ENCODE measurements at places on chromosomes 13 and 19.

DNA sequence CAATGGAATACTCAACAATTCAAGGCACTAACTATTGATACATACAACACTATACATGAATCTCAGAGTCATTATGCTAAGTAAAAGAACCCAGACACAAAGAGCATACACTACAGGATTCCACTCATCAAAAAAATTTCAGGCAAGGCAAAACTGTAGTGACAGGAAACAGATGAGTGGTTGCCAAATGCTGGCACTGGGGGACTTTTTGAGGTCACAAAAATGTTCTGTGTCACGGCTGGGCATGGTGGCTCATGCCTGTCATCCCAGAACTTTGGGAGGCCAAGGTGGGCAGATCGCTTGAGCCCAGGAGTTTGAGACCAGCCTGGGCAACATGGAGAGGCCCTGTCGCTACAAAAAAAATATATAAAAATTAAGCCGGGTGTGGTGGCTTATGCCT is 129.4 kb downstream of the KL start:
- no peak for DNase-seq

- no peak for DNase-seq
Measured at GRCh38 chr13:40983725-40984667, 35.1 kb downstream of the ELF1 start.

DNA sequence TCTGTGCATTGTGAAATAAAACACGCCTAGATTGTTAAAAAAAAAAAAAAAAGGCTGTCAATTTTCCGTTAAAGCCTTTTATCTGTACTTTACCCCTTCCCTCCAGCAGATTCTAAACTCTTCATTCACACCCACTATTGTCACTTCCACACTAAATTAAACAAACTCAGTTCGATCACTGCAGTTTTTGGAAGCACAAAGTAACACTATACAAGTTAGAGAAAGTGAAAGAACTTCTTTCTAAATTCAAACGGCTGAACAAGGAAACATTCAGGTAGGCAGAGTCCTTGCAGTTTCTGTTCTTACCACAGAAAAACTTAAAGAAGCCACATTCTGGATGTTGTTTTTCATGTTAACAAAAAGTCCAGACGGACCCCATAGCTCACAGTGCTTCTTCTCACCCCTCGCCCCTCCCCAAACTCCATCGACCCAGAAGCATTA is 27.5 kb upstream of the UBE2L5 start:
- no peak for DNase-seq

- DNase-seq: no peak
Measured at GRCh38 chr13:44876782-44877324, 112.4 kb downstream of the NUFIP1 start.

DNA sequence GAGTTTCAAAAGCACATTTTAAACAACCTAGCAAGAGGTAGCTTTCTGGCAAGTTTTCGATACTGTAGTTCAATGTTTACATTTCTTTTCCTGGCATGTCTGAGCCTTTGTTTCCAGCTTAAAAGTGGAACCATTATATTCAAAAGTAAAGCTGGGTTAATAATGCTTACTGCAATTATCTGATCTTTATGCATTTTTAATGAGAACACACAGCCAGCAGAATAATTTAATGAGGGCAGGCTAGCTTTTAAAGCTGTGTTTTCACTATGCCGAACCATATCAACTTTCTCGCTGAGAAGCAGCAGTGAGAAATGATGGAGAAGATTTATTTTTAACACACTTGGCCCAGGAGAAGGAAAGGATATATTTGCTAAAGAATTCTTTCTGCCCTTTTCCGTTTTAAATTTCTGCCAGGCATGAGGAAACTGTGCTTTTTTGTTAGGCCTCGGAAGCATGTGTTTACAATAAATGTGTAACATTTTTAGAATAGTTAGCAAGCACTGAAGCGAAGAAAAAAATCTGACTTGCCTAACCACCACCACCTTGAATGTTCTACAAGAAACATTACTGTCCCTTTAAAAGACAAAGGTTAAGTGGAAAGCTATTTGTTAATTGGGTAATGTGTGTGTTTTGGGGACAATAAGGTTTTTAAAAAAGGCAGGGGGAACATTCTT is 1.0 kb downstream of the MBNL2 start:
- peak; percentile 60 for DNase-seq

GRCh38 chr19:34041925-34042521 is 130.3 kb upstream of the LSM14A start:
- peak; percentile 6 for DNase-seq

GRCh38 chr19:23774106-23774505 is 15.4 kb upstream of the ZNF681 start:
- no peak for DNase-seq

GRCh38 chr13:79581870-79582315 is 100.9 kb downstream of the NDFIP2 start:
- peak; percentile 17 for DNase-seq

DNA sequence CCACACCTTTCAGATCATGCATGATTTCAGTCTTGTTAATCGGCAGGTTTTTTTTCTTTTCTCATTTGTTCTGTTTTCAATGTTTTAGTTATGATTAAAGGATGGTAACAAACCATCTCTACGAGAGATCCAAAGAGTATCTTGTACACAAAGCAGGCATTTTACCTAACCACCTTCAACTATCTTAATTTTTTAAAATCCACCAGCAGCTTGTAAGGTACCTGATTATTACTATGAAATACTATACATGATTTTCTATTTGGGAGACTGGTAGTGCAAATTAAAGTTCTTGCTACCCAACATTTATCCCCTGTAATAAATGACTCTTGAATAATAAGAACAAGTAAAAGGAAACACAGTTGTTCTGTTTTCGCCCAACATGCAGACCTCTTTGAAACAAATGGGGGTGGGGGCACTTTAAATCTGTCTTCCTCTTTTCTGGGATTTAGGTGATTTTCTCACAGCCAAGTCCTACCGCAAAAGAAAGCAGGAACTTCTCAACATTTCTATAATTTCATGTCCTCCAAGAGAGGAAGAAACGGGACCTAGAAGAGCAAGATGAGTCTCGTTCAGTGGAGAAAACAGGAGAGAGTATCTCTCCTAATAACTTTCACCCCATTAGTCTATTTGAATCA is 3.6 kb downstream of the POU4F1 start:
- DNase-seq: no peak

- no peak for DNase-seq
Measured at GRCh38 chr13:60501236-60501635, 104.2 kb downstream of the TDRD3 start.

DNA sequence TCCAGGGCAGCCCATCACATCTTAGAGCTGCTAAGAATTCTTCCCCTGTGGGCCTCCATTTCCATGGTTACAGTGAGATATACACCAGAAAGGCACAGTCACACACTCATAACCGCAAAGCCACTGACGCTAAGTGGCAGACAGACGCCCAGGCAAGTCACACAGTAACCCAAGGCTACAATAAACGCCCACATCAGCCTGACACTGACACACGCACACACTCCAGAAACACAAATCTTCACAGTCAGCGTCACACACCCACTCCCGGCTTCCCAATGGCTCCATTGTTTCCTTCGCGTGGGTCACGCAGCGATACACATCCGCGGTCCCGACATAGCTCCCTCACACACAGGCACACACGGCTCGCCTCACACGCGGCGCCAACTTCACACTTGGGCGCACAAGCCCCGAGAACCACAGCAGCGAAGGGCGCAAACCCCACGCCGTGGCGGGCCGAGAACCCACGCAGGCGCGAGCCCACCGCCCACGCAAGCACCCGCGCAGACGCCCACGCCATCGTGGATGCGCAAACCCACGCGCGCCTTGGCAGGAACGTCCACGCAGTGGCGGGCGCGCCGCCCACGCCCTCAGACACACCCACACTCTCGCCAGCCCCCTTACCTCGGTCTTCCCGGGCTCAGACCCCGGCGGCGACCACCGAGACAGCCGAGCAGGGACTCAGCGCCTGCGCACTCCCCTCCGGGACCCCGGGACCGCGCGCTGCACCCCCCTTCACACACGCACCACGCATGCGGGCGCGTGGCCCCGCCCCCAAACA is at the start of gene ZNF667:
Gene ZNF667, minus strand, starts transcription at position 695 of the 778 bp plus-strand sequence. CDS start 14,975 bp downstream, outside the sequence.
- peak; percentile 18 for DNase-seq

DNA sequence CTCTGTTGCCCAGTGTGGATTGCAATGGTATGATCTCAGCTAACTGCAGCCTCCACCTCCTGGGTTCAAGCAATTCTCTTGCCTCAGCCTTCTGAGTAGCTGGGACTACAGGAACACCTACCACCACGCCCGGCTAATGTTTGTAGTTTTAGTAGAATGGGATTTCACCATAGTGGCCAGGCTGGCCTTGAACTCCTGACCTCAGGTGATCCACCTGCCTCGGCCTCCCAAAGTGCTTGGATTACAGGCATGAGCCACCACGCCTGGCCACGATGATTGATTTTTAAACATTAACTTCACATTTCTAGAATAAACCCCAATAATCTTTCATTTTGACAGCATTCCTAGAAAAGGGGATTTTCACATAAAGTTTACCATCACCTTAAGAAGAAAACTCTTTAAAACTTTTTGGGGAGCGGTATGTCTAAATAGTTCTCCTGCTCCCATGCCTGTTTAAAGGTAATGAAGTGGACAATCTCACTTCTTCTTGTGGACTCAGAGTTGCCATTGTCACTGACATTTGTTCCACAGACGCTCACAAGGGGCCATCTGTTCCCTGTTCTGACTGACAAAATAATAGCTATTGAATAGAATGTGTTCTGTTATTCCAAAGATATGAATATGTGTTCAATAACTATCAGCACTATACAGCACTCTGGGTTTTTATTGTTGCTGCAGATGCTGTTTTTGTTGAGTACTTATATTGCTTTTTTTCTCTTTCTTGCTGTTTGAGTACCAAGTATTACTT is 66.1 kb upstream of the C1QTNF9B start:
- no peak for DNase-seq

DNA sequence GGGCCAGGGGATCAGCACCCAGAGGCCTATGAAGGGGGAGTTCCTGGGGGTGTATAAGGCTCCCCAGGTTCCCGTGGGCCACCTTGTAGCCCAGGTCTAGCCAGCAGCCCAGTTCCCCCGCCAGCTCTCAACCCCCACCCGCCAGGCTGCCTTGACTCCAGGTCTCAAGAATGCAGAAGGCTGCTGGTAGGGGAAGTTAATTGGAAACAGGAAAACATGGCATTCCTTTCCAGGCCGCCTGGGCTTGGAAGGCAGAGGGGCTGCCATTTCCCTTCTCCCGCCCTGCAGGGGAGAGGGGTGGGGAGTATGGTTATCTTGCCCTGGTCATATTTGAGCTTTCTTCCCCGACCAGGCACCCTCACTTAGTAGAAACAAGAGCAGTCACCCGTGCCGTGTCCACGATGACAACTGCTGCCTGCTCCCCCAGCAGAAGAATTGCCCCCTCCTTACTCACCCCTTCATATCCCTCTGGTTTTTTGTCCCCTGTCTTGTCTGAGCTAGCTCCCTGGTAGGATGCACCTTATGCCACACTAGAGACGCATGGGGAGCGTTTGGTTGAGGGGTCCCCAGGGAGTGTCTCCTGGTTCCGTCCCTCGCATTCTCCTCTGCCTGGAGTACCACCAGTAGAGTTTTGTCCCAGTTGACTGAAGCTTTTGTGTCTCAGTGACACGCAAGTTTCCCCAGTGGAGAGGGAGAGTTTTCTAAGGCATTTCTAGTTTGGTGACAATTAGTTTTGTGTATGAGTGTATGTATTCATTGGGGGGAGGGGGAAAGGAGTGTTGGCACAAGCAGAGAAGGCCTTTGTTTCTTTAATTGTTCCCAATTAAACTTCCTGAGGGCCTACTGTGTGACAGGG is 4.5 kb downstream of the BICRA start:
- DNase-seq: peak; percentile 93

- peak; percentile 38 for DNase-seq
Measured at GRCh38 chr13:110912651-110913051, 2.2 kb downstream of the ANKRD10 start.

- no peak for DNase-seq
Measured at GRCh38 chr13:71797517-71797916, 69.5 kb downstream of the DACH1 start.

DNA sequence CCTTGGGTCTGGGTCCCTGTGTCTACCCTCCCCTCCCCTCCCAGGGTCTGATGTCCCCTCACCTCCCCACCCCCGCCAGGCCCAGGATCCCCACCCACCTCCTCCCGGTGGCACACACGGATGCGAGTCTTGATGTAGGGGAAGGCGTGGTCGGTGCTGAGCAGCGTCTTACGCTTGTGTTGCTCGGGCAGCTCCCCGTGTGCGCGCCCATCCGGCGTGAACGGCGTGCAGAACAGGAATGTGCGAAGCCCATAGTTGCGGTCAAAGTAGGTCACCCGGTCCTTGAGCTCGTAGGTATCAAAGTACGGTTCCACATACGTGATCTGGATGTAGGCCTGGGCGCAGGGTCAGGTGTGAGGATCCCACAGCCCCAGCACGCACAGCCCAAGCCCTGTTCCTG is 4.4 kb upstream of the KANK2 start:
- DNase-seq: no peak

GRCh38 chr19:1065606-1066109 is 1.3 kb upstream of the ARHGAP45 start:
- DNase-seq: no peak

GRCh38 chr19:53826876-53827275 is 2.8 kb upstream of the NLRP12 start:
- peak; percentile 63 for DNase-seq

DNA sequence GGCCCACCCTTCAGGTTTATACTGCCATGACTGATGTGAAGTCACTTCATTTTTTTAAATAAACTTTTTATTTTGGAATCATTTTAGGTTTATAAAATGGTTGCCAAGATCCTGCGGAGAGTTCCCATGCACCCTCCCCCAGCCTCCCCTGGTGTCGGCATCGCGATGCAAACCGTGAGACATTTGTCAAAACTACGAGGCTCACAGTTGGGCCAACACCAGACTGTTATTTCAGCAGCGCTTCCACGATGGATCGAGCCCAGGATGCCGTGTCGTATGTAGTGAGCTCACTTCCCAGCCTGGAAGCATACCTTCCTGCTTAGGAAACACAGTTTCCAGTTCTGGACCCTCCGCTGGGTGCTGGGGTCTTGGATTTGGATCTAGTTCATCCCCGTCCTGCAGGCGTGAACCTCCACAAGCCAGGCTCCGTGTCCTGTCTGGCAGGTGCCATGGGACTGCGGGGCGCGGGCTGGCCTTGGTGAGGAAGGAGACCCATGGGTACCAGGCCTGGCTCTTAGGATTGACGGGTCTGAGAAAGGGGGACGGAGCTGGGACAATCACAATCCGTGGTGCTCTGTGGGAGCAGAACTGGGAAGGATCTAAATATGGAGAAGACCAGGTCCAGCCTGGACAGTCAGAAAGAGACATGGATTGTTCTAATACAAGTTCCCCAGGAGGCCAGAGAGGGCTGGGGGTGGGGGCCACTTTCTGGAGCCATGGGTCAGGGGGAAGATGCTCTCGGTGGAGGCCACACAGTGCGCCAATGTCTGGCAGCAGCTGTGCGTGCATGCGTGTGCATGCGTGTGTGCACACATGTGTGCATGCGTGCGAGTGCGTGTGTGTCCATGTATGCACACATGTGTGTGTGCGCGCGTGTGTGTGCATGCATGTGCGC is 2.4 kb upstream of the SBK2 start:
- no peak for DNase-seq

DNA sequence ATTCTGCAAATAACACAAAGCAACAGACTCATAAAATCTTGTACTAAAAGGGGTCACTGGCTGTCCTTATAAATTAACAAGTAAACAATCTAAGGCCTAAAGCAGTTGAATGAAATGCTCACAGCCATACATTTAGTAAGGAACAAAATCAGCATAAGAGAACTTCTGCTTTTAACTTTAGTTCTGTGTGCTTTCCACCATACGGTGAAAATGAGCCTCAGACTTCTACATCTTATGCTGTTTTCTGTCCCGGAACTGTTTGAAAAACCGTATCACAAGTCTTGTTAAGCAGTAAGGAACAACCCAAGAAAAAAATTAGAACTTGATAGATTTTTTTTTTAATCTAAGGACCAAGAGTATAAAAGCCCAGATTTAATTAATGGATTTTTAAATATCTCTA is 549.1 kb upstream of the MIR17HG start:
- no peak for DNase-seq

- no peak for DNase-seq
Measured at GRCh38 chr13:42232671-42233070, 39.3 kb upstream of the AKAP11 start.
